ENCODE measurements at places on chromosomes 5 and 9. TPM values are rescaled to one million over a fixed set of nuclear protein-coding genes. Genes with fewer than 3 reads are reported as not detected.
A peak's percentile ranks its signal among the peaks of the same experiment; 100 is the strongest.

- no peaks in the 10 kb centered on the region for H3K27me3 ChIP-seq
- H3K4me1 ChIP-seq, result no peaks in the 10 kb centered on the region
- no peak for DNase-seq
- H3K27ac ChIP-seq, result no peak overlapping the region
Observed at GRCh38 chr9:107587191-107587963, 97.8 kb upstream of the KLF4 start.

- no peak overlapping the region for H3K4me3 ChIP-seq
- peaks cover 27% of the 10 kb centered on the region for H3K4me1 ChIP-seq
- peaks cover 2% of the 10 kb centered on the region for H3K27me3 ChIP-seq
- DNase-seq, result no peak
- H3K27ac ChIP-seq, result no peak overlapping the region
- no peaks in the 10 kb centered on the region for H3K36me3 ChIP-seq
Observed at GRCh38 chr5:56123531-56124243, 109.4 kb downstream of the ANKRD55 start.

The ARL14EPL gene
- total RNA-seq, result not detected

- H3K36me3 ChIP-seq, result peaks cover 8% of the 10 kb centered on the region
- no peak for DNase-seq
- H3K27ac ChIP-seq, result no peak overlapping the region
- no peak overlapping the region for H3K4me3 ChIP-seq
- H3K27me3 ChIP-seq, result no peaks in the 10 kb centered on the region
- peaks cover 10% of the 10 kb centered on the region for H3K4me1 ChIP-seq
Observed at GRCh38 chr9:128116104-128117083, 11.1 kb downstream of the PTGES2 start.

The EQTN gene
- total RNA-seq, result not detected

DNA sequence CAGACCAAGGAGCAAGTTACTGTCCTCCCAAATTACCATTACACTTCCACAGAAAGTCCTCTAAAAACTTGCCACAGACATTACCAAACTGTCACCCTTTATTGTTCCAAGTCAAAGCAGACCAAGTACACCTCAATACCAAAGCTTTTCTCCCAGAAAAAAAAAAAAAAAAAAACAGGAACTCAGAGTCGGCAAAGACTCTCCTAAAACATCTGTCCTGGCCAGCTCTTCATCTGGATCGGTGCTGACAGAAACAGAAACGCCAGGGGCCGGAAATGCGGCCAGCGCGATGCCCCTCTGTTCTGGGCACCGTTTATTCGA, 718 bp downstream of the DEPDC1B start:
- H3K4me3 ChIP-seq, result peak overlapping the region; percentile 79
- H3K27me3 ChIP-seq, result peaks cover 21% of the 10 kb centered on the region
- H3K27ac ChIP-seq, result peak overlapping the region; percentile 92
- H3K36me3 ChIP-seq, result peaks cover 27% of the 10 kb centered on the region

DNA sequence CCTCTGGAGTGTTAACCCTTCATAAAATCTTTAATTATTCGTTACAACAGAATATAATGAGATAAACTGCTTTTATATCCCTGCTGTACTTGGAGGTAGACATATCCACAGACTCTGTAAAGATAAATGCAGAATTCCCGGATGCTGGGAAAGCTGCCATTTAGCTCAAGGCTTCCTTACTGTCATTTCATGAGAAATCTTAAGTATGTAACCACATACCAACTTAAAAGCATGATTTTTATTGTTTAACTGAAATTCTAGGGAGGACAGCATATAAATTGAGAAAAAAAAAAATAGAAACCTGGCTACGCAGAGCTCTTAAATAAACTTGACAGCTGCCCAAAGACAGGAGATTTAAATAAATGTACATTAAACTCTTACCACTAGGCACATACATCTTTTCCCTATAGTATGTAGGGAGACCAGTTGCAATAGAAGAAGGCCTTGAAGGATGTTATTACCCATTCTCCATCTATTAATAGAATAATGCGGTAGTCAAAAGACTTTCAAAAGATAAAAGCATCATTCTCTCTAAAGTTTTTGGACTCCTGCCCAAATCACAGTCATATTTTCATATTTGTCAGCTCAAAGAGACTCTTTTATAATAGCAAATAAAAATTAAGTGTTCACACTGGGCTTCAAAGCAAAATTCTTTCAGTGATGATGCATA, 373.8 kb downstream of the NDUFS4 start:
- H3K27me3 ChIP-seq, result no peaks in the 10 kb centered on the region
- DNase-seq, result no peak
- no peaks in the 10 kb centered on the region for H3K4me1 ChIP-seq
- no peaks in the 10 kb centered on the region for H3K36me3 ChIP-seq
- no peak overlapping the region for H3K4me3 ChIP-seq

The SLC25A2 gene
- 0.84 TPM for total RNA-seq

DNA sequence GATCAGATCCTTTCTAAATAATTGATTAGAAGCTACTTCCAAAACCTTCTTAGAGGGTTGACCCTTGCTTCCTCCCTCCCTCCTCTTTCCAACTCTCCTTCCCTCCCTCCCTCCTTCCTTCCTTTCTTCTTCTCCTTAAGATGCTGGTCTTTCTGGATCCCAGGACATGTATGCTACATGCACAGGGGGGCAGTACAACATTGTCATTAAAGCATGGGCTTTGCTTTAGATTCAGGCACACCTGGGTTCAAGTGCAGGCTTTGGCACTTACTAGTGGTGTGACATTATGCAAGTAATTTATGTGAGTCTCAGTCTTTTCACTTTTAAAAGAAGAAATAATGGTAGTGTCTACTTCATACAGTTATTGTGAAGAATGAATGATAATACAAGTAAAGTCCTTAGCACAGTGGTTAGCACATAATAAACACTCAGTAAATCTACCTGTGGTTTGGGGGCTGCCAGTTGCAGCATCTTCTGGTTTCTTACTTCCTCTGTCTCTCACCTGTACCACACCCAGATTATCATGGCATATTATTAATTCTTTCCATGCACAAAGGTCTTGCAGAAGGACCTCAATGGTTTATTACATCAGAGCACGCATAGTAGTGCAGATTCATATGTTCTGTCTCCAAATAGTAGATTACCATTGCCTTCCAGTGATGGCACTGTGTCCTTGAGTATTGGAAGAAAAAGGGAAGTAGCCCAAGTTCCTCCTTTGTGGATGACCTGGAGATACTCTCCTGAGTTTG, 154.1 kb downstream of the ARHGAP26 start:
- H3K4me3 ChIP-seq, result no peak overlapping the region
- H3K27ac ChIP-seq, result peak overlapping the region; percentile 15
- H3K36me3 ChIP-seq, result peaks cover 18% of the 10 kb centered on the region
- no peaks in the 10 kb centered on the region for H3K27me3 ChIP-seq
- H3K4me1 ChIP-seq, result peaks cover 47% of the 10 kb centered on the region

DNA sequence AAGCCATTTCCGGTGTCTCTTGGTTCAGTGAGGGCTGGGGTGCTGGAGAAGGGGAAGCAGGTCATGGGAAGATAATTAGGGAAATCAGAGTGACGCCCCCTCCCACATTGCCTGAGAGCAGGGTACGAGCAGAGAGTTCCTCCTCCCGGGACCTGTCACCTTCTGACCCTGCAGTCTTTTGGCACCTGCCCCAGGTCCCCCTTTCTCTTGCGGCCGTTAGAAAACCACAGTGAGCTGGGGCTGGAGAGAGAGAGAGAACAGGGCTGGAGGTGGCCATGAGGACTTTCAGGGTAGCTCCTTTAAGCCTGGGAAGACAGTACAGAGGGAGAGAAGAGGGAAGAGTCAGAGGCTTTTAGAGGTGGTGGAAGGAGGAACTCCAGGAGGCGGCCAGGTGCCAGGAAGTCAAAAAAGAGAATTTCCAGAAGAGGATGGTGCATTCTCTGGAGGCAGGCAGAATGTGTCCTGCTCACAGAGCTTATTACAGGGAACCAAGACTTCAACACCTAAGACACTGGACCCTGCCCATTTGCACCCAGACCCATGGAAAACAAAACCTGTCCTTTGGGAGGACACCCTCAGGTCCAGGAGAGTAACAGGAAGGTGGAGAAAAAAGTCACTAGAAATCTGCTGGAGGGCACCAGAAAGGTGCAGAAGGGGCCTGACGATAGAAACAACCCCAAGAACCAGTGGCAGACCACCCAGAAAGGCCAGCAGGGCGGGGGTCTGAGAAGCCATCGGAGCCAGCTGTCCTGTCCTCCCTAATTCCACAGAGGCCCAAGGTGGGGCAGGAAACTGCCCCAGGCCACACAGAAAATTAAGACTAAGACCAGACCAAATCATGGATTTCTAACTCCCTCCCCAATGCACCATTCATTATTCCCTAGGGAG, 6.5 kb upstream of the ACSL6 start:
- H3K27me3 ChIP-seq, result peaks cover 48% of the 10 kb centered on the region
- DNase-seq, result no peak
- peaks cover 64% of the 10 kb centered on the region for H3K4me1 ChIP-seq

DNA sequence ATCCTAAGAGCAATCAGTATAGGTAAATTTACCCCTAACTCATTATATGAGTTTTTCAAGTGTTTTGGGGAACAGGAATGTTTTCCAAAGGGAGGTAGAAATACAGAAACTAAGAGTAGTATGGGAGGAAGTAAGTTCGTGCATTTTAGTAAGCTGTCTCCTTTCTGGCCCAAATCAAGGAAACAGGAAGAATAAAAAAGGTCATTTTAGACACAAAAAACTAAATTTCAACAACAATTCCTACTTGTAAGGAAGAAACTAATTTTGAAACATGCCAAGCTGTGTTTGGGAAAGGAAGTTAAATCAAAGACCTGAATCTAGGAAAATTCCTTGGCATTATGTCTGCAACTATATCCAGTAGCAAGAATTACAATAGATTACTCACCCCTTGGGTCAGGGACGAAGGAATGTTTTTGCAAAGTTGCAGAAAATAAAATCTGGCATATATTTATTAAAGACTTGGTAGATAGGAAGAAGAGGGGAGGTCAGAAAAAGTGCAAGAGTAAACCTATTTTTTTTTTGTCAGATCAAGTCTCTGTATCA, 6.5 kb upstream of the RPS6 start:
- no peaks in the 10 kb centered on the region for H3K36me3 ChIP-seq
- DNase-seq, result no peak
- H3K27ac ChIP-seq, result no peak overlapping the region

GRCh38 chr5:134577796-134578577, 52.5 kb downstream of the JADE2 start:
- no peak overlapping the region for H3K4me3 ChIP-seq
- peaks cover 3% of the 10 kb centered on the region for H3K4me1 ChIP-seq
- peaks cover 47% of the 10 kb centered on the region for H3K36me3 ChIP-seq

The TPPP gene
- total RNA-seq, result not detected

The SLC45A2 gene
- total RNA-seq, result 0.34 TPM

GRCh38 chr9:134170532-134171315, 6.4 kb upstream of the RNU6ATAC start:
- no peak overlapping the region for H3K4me3 ChIP-seq
- no peaks in the 10 kb centered on the region for H3K36me3 ChIP-seq
- peaks cover 7% of the 10 kb centered on the region for H3K4me1 ChIP-seq
- no peak for DNase-seq

DNA sequence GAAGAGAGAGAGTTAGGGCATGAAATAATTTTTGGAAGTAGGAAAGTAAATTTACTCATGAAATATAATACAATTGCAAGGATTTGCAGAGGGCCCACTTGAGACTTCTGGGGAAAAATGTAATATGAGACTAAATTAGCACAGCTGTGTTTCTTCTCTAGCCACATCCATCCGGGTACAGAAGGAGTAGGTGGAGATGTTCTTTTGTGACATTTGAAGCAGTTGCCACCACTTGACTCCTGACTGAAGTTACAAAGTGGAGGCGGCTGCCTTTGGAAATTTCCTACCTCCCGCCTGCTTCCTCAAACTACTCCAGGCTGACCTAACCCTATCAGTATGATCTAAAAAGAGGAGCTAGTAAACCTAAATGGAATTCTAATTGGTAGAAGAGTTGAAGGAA, 58.1 kb upstream of the SHISAL2B start:
- no peaks in the 10 kb centered on the region for H3K36me3 ChIP-seq
- peaks cover 4% of the 10 kb centered on the region for H3K4me1 ChIP-seq
- H3K27me3 ChIP-seq, result peaks cover 13% of the 10 kb centered on the region
- H3K4me3 ChIP-seq, result no peak overlapping the region
- no peak for DNase-seq

DNA sequence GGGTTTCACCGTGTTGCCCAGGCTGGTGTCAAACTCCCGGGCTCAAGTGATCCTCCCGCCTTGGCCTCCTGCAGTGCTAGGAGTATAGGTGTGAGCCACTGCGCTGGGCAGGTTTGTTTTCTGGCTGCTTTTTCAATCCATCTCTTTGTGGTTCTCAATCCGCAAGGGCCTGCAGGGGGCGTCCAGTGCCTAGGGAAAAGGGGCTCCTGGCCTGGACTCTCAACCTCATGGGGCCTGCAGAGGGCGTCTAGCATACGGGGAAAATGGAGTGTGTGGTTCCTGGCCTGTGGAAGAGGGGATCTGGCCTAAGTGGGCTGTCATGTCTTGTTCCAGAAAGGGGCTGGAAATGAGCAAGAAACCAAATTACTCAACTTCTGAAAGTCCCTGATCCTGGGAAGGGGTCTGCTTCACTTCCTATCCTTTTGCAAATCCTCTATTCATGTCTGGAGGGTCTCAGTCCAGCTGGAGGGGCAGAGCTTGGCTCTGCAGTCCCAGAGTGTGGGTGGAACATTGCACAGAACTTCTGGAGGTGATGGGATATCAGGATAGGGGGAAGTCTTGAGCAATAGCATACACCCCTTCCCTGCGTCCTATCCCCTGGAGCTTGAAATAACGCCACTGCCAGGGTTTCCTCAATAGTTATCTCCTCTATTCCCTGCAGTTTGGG, 12.7 kb upstream of the CCL27 start:
- no peaks in the 10 kb centered on the region for H3K27me3 ChIP-seq
- no peaks in the 10 kb centered on the region for H3K36me3 ChIP-seq
- H3K4me1 ChIP-seq, result no peaks in the 10 kb centered on the region
- H3K4me3 ChIP-seq, result no peak overlapping the region
- H3K27ac ChIP-seq, result no peak overlapping the region
- DNase-seq, result peak; percentile 71

DNA sequence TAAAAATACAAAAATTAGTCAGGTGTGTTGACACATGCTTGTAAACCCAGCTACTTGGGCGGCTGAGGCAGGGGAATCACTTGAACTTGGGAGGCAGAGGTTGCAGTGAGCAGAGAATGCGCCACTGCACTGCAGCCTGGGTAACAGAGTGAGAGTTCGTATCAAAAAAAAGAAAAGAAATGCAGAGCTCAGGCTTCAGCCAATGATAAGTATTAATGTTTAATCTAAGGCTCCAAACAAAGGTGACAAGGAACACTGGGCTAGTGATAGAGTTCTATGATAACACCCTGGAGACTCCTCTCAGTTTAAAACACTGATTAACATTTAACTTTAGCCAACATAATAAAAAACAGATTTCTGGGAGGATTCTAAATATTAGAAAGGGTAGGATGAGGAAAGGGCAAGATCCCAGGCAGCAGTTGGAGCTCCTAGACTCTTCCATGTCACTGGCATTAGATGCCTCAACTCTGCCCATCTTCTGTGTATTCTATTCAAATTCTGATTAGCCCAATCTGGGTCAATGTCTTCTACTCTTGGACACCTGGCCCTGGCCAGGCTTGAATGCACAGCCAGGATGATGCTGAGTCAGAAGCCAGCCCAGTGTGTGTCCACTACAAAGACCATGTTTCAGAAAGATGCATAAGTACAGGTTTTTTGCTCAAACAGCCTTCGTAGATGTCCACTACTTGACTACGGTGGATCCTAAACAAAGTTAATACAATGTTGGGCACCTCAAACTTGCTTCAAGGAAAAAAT, 91.0 kb upstream of the FAM169A start:
- peaks cover 7% of the 10 kb centered on the region for H3K4me1 ChIP-seq
- H3K27ac ChIP-seq, result no peak overlapping the region
- no peak for DNase-seq
- H3K36me3 ChIP-seq, result no peaks in the 10 kb centered on the region
